ENCODE measurements at places on chromosomes 5 and 9. TPM values are rescaled to one million over a fixed set of nuclear protein-coding genes. Genes with fewer than 3 reads are reported as not detected.

DNA sequence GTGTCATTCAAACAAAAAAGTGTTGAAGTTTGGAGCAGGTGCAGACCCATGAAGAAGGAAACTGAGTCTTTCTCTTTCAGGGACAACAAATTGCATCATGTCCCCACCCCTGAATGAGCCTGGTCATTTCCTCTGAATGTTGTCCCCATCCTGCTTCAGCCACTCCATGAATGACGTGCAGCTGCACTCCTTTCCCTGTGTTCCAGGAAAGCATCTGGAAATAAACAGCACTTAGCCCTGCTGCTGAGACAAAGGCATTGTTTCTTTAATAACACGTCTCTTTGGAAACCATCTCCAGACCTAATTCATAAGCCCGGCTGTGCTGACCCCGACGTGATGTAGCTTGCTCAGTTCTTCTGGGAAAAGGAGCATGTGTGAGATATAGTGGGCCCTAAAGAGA, 682.3 kb downstream of the BRINP1 start:
- DNase-seq = no peak

GRCh38 chr5:136279314-136279713, 86.0 kb downstream of the TRPC7 start:
- no peak for DNase-seq

GRCh38 chr5:65395526-65396155, 86.1 kb downstream of the ADAMTS6 start:
- DNase-seq = no peak

GRCh38 chr5:133829786-133830185, 138.6 kb downstream of the C5orf15 start:
- DNase-seq = no peak

DNA sequence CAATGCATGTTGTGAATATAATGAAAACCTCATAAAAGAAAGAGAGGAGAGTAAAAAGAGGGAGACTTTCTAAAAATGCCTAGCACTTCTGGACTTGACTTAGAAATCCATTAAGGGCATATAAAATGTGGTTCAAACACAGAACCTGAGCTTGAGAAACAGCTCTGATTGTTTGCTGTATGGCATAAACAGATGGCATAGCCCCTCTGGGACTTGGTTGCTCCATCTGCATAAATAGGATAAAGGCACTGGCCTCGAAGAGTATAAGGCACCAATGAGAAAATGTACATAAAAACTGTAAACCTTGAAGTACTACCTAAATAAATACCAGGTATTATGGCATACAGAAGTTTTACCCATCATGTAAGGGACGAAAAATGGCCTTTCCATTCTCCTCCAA, 23.8 kb downstream of the MRPS27 start:
- DNase-seq = no peak

DNA sequence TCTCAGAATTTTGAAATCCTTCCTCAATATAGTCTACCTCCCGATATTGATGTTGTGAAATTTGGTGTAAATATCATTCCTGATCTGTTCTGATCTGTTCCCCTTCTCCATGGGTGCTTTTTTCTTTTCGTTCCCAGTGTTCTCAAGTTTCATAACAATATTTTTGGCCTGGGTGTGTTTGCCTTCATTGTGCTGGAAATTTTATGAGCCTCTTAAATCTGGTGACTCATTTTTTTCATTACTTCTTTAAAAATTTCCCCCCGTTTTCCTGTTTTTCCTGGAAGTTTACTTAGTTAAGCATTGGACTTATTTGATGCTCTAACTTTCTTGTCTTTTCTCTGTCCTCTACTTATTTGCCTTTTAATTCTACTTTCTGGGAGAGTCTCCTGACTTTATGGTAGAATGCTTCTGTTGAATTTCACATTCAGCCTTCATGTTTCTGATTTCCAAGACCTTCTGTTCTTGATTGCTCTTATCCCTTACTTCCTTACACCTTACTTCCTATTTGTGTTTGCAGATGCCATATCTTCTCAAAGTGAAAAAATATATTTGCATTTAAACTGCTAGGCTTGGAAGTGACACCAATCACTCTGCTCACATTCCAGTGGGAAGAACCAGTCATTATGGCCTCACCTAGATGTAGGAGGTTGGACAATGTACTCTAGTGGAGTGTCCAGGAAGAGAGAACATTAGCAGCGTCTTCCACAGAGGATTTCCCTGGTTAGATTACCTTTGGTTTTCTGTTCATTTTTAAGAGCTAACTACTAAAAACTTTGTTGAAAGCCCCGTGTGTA, 441.9 kb downstream of the ARHGEF28 start:
- peak; percentile 8 for DNase-seq

DNA sequence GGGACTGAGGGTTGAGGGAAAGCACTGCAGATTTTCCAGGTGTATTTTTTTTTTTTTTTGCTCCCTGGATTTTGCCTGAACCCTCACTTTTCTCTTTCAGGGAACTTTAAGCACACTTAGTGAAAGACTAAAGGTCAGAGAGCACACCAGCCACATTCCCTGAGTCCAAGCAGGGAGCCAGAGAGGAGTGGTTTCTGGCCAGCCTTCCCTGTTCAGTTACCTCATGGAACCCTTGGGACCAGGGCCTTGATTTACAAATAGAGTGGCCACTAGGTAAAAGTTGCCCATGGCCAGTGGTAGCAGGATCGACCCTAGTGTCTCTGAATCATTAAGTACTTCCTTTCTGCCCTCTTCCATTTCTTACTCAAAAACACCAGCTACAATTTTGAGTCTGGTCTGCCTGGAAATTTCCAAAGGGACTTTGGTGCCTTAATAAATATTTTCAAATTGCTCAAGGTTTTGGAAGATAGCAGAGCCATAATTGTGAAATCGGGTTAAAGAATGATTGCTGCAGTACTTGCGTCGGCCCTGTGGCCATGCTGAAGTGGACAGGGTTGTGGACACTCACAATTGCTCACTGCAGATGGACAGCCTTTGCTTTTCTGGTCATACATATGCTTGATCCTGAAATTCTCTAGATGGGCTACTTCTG, 14.5 kb downstream of the PALM2AKAP2 start:
- DNase-seq = no peak

Gene ORM2
- 0.59 TPM for total RNA-seq

Gene SLC27A4
- 33.9 TPM for total RNA-seq

Gene PRR16
- 0.42 TPM for total RNA-seq

Gene PDGFRB
- total RNA-seq = 0.34 TPM

Gene IFNB1
- total RNA-seq = not detected

Gene FOXD4L3
- 0.25 TPM for total RNA-seq

Gene ZNF454
- total RNA-seq = 0.61 TPM

Gene KIF24
- total RNA-seq = 5.8 TPM

Gene C1QTNF3
- 2.6 TPM for total RNA-seq

Data from HCT116 (cell line).